NCI-H345 (cell line): ENCODE measurements at places on chromosomes 4 and X.

DNA sequence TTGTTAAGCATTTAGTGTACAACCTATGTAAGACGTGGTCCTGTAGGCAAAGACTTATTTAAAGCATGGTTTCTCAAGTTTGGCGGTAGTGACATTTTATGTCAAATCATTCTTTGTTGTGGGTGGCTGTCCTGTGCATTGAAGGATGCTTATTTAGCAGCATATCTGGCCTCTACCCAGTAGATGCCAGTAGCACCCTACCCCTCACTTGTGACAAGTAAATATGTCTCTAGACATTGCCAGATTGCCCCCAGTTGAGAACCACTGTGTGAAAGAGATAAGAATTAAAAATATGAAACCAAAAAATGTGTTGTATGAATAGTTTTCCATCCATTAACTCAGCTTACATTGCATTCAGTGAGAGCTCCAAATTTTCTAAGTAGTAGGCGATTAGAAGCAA lies 25.5 kb downstream of the MMAA start:
- no peak for DNase-seq

DNA sequence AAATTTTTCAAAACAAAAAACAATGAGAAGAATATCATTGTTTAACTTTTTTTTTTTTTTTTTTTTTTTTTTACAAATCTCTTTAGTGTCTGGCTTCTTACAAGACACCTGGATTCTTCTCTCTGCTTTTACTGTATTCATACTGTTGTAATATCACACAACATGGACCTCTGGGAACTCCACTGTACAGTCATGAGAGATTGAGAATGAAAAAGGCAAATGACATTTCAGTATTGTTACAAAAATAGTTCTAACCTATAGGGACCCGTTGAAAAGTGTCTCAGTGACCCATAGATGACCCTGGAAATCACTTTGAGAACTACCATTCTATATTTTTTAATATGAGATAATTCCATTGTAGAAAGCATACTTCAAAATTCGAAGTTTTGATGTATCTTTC lies 124.4 kb downstream of the SLIT2 start:
- DNase-seq, result no peak

DNA sequence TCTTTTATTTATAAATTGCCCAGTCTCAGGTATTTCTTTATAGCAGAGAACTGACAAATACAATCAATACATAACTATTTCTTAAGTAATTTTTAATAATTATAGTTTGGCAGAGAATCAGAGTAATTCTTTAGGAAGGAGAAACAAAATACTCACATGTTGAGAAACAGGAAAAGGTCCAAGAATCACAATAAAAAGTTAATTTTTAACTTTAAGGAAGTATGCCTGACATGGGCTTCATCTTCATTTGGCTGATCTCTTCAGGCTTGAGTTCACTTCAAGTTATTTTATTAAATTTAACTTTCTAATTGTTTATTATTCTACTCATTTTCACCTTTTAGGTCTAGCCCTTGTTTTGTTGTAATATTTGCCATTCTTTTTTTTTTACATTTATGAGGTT lies 36.1 kb upstream of the RNF150 start:
- no peak for DNase-seq

GRCh38 chr4:176195184-176195978 lies at the start of gene SPATA4:
Gene SPATA4 (minus strand): TSS chr4:176195585. CDS start chr4:176195562, 23 bp downstream.
- peak; percentile 89 for DNase-seq

DNA sequence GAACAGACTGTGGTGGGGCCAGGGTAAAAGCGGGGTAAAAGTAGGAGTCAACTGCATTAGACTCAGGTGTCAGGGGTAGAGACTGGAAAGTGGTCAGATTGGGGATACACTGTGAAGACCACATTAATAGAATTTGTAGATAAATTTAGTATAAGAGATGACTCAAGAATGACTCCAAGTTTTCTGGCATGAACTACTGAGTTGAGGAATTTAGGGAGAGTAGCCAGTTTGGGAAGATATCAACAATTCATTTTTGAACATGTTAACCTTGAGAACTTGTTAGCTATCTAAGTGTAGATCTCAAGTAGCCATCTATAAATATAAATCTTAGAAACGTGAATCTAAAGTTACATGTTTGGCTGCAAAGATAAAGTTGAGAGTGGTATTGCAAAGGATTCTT lies 206.9 kb upstream of the HCCS start:
- DNase-seq, result no peak

- peak; percentile 72 for DNase-seq
Measured at GRCh38 chr4:6221851-6222760, 21.8 kb upstream of the JAKMIP1 start.

GRCh38 chr4:23837371-23837770 lies 52.5 kb downstream of the PPARGC1A start:
- no peak for DNase-seq

DNA sequence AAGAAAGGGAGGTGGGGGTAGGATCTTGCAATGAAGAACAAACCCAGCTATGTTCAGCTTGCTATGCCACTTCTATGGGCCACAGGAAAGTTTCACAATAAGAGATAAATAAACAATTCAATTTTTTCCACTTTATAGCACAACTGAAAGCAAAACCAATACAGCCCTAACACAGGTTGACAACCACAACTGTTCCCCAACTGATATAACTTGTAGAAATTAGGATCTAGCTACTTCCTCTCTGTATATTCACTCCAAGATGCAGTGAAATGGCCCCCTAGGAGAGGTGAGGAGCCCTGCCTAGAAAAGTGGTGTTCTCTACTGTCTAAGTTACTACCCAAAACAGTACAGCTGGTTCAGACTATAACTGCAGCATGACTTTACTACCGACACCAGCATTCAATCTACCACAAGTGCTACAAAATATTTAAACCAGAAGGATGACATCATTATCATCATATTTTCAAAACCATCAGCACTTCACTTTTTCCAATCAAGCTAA lies 77.0 kb downstream of the FBXW7 start:
- DNase-seq, result no peak

DNA sequence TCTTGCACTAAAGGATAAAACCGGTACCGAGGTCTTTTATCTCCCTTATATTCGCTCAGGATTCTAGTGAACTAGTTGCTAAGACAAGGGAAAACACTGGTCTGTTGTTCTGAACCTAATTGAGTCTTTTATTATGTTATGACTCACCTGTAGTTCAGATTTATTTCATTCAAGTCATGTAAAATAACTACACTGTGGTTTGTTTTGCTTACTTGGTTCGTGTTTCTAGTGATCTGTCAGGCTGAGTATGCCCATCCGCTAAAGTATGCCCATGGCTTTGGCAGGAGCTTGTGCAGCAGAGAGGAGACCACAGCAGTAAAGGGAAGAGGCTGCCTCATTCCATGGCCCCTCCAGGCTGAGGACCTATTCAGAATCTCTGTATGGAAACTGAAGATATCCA lies 126.1 kb downstream of the AFF1 start:
- DNase-seq, result no peak

DNA sequence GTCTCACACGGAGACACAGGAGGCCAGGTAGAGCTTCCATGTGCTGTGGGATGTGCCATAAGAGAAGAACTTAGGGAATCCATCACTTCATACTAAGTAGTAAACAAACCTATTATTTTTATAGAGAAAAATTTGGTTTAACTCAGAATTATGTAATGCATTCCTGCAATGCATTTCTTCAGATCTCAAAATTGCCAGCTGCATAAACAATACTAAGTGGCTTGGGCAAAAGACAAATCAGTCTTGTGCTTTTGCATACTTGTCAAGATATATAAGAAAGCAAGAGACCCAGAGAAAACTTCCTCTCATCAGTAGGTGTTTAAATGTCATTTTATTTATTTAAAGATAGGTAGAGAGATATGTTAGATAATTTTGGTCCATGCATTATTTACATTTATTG lies 382.1 kb upstream of the CTSO start:
- no peak for DNase-seq

DNA sequence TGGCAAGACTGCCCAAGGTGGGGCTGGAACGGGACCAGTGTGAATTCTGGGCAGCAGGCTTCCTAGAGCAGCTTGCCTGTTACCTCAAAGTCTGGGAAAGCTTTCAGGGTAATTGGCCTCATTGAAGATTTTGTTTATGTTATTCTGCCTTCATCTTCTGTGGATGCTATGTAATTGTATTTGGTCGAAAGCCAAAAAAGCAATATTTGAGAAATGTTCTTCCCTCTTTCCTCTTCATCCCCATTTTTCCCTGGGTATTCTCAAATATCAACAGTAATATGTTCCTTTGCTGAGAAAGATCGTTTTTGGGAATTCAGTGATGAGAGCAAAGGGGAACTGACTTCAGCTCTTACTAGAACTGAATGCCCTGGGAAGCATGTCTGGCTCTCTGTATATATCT lies 12.9 kb downstream of the TMEM131L start:
- no peak for DNase-seq

GRCh38 chr4:27082776-27083175 lies 222.1 kb downstream of the STIM2 start:
- no peak for DNase-seq

DNA sequence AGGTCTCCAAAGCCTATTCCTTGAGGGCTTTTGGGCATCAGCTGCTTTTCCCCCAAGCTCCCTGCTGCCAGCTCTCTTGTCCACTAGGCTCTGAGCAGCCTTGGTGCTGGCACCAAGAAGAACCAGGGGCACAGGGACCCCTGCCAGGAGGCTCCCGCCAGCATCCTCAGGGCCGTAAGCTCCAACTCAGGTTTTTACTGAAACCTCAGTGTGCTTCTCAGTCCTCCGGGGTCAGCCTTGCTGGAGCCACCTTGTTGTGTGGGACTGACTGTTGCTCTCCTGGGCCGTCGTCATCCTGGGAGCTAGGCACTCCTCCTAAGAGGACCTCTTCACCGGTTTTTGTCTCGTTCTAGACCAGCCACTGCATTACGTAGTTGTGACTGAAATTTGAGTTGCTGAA lies 38.9 kb downstream of the NOP14 start:
- no peak for DNase-seq

DNA sequence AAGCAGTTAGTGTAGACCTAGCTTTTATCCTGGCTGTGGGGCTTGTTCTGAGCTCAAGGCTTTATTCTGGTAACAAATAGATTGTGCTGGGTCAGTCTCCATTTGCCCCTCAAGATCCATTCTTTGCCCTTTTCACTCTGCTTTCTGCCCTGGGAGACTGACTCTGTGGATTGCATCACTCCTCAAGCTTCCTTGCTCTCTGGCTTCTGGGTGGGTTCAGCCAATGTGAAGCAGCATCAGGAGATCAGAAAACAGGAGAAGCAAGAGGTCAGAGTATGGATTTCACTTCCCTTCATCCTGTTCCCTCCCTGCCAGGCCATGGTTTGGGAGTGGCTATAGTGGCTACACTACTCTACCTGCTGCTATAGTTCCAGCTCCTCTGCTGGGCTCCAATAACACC lies 184.1 kb upstream of the NDP start:
- DNase-seq, result no peak

- DNase-seq, result no peak
Measured at GRCh38 chr4:71267244-71267643, 71.6 kb upstream of the SLC4A4 start.

GRCh38 chr4:155496294-155496626 lies 119.5 kb upstream of the MAP9 start:
- no peak for DNase-seq

DNA sequence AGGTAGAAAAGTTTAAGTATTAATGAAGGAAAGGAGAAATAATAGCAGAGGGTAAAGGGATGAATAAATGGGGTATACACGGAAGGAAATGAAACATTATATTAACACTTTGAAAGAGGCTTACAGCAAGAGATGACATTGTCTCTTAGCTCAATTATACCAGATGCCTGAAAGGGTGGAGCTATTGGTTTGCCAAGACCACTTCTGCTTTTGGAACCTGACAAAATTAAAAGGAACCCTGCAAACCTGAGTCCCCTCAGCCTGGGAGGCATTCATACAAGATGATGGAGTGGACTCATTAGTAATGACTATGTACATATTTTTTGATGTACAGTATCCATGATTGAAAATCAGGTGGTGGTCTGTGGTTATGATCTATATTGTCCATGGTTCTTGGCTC lies 45.1 kb upstream of the HPF1 start:
- no peak for DNase-seq

- DNase-seq, result no peak
Measured at GRCh38 chr4:5474756-5475155, 233.6 kb downstream of the EVC2 start.

DNA sequence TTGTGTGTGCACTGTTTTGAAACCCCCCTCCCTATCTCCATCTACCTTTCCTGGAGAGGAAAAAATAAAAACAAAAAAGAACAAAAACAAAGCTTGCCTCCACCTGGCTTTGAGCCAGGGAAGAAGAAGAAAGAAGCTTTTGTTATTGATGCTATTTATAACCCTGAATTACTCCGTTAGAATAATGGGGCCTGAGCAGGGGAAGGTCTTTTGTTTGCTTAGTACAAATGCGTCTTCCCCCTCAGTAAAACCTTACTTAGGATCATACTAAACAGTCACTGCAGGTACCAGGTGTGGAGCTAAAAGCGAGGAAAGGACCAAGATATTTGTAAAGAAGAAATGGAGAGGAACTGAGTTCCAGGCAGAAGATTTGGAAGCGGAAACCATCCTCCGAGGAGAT lies 352.1 kb downstream of the KCNIP4 start:
- DNase-seq, result peak; percentile 70

- no peak for DNase-seq
Measured at GRCh38 chr4:113302051-113302450, 252.6 kb downstream of the ANK2 start.

GRCh38 chrX:110402850-110403221 lies 44.2 kb downstream of the RTL9 start:
- DNase-seq, result no peak

- peak; percentile 57 for DNase-seq
Measured at GRCh38 chr4:187606581-187606980, 389.0 kb upstream of the ZFP42 start.

DNA sequence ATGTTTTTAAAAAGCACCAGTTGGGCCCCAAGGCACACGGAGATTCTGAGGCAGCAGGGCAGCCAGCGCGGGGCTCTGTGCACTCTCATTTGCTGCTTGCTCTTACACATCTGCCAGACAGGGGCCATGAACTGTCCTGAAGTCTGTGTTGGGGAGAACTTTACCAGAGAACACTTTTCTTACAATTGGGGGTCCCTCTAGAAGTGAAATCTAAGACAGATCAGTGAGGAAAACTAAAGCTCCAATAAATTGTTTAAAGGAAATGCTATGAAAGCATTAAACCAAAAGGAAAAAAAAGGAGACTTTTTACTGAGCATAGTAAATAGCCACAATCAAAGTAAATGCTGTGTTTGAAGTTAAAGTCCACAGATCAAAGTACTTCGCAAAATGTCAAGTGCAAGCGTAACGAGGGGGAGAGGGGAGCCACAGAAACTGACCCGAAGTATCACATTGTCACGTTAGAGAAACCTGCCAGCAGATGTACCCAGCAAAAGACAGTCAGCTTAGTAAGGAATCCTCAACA lies 37.8 kb downstream of the SORBS2 start:
- DNase-seq, result no peak

- DNase-seq, result peak; percentile 8
Measured at GRCh38 chr4:149914119-149915115, 98.8 kb upstream of the IQCM start.

- DNase-seq, result no peak
Measured at GRCh38 chr4:87019246-87019791, 84.5 kb downstream of the AFF1 start.

GRCh38 chr4:74330295-74330750 lies 22.1 kb downstream of the EPGN start:
- DNase-seq, result no peak

- DNase-seq, result no peak
Measured at GRCh38 chr4:108488865-108489264, 131.5 kb upstream of the RPL34 start.

GRCh38 chr4:169859366-169860216 lies 101.8 kb upstream of the HPF1 start:
- no peak for DNase-seq
